ENCODE measurements at places on chromosomes 3 and 15.

DNA sequence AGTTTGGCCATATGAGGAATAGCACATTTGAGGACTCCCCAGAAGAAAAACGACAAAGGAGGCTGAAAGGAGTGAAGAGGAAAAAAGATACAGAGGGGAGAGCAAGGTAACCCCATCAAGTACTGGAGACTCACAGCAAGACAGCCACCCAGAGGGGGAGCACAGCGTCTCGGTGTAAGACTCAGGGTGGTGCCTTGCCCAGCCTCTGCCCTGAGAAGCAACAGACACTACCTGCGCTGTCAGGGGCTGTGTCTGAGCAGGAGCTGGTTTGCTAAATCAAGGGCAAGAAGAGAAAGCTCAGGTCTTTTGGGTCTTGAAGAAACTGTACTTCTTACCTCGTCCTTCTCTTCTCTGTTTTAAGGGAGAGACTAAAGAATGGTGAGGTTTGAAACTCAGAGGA, 27.9 kb downstream of the FBXO45 start:
- DNase-seq, result no peak

DNA sequence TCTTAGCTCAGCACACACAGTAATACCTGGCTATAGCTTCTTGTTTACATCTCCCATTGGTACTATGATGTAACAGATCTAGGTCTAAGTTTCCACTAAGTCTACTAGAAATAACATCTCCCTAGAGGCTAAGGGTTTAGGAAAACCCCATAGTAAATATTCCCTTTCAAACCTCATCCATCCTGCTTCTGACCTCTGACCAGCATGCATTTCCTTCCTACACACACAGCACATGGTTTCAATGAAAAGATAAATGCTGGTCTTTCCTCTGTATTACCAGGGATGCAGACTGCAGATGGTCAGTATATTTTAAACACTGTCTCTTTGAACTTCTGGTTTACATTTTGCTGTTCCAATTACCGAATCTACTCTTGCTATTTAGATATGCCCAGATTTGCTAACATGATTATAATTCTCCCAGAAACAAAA, 96.6 kb downstream of the EFL1 start:
- DNase-seq, result no peak

DNA sequence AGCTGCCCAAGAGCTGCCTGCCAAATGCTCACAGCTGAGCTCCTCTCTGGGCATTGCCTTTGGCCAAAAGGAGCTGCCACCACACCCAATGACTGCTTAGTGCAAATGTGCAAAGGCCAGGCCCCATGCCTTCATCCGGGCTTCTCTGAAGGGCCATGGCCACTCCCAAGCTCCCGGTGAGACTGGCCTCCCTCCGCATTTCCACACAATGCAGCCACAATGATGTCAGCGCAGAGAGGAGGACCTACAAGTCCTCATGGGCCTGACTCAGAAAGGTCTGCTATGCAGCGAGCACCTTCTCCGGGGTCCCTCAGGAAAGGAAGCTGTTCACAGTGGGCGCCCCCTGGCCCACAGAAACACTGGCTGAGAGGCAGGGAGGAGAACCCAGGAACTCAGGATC, 12.7 kb downstream of the OXTR start:
- no peak for DNase-seq

GRCh38 chr3:128458746-128459460, 7.8 kb downstream of the DNAJB8 start:
- DNase-seq, result no peak

DNA sequence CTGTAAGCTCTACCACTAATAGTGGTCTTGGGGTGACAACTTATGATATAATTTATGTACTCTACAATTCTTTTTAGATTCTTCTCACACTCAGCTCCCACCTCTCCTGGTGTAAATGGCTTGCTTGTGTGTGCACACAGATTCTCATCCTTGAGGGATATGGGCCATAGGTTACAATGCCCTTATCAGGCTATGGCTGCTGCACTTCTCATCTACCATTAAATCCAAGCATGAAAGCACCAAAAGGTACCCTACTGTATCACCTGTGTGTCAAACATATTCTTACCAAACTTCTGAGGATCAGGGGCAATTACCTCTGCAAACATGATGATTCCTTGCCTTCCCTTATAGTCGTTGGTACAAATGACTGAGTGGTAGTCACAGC, 891.9 kb downstream of the SQOR start:
- DNase-seq, result no peak

GRCh38 chr15:45529613-45530012, 7.1 kb upstream of the SLC30A4 start:
- DNase-seq, result no peak

GRCh38 chr3:4302747-4303146, 422 bp upstream of the SETMAR start:
- DNase-seq, result no peak

DNA sequence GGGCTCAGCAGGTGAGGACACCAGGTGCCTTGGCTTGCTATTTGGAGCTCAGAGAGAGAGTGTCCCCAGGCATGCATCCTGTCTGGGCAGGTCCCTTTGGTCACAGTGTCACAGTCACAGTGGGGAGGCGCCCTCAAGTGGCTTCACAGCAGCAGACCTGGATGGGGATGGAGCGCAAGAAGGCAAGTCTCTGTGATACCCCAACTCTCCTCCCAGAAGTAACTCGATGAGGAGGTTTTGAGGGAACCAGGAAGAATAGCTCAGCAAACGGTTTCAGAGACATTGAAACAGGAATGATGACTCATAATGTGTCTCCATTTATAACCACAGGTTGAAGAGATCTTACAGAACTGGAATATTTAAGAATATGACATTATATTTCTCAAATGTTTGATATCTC, 66.5 kb upstream of the SH3GL3 start:
- no peak for DNase-seq

- DNase-seq, result no peak
These were observed 424.9 kb upstream of the ZNF385D start for GRCh38 chr3:22175947-22176346.

DNA sequence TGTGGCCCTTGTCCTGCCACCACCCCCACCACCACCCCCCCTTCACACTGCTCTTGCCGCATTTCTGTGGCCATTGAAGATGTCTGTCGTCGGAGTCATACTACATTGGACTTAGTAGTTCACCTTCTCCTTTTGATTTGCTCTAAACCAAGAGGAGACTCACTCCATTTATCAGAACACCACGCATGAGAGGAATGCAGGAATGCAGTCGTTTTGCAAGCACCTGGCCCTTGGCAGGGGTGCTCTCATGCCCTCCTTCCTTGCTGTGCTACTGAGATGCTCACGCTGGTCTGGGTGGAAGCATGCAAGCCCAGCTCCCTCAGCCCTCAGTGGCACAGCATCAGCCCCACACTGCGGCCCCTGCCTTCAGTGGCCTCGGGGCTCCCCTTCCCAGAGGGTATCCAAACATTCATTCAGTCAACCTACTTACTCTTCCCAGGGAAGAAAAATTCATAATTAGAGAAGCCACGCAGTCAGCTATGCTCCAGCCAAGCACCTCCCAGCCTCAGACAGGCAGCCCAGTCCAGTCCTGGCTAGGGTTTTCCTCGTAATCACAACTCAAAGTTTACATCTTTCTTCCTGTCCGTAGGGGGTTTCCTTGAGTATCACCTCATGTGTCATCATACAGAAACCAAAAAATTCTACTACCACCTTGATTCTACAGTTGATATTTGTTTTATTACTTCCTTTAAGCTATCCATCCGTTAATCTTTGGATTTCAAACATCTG, 520.0 kb downstream of the GABRG3 start:
- no peak for DNase-seq

DNA sequence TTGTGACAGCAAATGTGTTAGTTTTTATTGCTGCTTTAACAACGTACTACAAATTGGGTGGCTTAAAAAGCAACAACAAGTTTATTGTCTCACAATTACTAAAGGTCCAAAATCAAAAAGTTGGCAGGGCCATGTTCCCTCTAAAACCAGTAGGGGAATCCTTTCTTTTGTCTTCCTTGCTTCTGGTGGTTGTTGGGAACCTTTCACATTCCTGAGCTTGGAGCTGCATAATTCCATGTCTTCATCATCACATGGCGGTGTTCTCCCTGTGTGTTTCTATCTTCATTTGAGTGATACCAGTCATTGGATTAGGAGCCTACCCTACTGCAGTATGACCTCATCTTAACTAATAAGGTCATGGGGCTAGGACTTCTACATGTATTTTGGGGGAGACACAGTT, 7.4 kb downstream of the SPRED1 start:
- DNase-seq, result no peak

DNA sequence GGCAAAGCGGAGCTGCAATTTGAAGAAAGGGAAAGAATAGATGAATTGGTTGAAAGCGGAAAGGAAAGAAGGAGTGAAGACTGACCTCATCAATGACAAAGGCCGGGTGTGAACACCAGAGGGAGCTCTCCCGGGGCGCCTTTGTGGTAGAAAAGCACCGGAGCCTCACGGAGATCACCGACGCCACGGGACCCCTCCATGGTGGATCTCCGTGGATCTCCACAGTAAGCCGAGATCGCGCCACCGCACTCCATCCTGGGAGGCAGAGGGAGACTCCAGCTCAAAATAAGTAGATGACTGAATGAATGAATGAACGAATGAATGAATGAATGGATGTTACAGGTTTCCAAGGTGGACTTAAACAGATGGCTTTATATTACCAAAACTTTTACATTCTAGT, 25.0 kb downstream of the GPR160 start:
- no peak for DNase-seq

- DNase-seq, result no peak
These were observed 571.8 kb downstream of the TUSC7 start for GRCh38 chr3:117281371-117281770.

- peak; percentile 34 for DNase-seq
These were observed 17.4 kb upstream of the NPTN start for GRCh38 chr15:73650416-73651126.

DNA sequence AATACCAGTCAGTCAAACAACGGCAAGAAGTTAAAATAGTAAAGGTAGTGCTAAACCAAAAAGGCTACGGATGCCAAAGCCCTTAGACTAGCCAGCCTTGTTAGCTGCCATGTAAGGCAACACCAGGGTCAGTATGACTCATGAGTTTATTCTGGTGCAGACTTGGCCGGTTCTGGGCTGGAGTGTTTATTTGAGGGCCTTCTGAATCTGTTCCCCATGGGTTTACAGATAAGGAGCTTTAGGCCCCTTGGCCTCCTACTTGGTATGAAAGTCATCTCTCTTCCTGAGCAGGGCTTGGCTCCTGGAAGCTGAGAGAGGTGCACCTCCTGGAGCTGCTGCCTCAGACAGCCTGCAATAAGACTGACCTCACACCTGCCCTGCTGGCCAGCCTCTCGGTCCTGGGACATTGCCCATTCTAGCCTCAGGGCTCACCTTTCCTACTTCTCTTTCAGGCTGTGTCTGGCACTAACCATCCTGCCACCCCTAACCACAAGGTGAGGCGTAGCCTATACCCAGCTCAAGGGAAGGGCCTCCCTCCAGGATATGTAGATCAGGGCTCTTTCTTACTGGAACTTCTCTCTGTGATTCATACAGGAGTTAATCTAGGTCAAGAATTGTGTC, 10.4 kb upstream of the RTP1 start:
- peak; percentile 40 for DNase-seq

DNA sequence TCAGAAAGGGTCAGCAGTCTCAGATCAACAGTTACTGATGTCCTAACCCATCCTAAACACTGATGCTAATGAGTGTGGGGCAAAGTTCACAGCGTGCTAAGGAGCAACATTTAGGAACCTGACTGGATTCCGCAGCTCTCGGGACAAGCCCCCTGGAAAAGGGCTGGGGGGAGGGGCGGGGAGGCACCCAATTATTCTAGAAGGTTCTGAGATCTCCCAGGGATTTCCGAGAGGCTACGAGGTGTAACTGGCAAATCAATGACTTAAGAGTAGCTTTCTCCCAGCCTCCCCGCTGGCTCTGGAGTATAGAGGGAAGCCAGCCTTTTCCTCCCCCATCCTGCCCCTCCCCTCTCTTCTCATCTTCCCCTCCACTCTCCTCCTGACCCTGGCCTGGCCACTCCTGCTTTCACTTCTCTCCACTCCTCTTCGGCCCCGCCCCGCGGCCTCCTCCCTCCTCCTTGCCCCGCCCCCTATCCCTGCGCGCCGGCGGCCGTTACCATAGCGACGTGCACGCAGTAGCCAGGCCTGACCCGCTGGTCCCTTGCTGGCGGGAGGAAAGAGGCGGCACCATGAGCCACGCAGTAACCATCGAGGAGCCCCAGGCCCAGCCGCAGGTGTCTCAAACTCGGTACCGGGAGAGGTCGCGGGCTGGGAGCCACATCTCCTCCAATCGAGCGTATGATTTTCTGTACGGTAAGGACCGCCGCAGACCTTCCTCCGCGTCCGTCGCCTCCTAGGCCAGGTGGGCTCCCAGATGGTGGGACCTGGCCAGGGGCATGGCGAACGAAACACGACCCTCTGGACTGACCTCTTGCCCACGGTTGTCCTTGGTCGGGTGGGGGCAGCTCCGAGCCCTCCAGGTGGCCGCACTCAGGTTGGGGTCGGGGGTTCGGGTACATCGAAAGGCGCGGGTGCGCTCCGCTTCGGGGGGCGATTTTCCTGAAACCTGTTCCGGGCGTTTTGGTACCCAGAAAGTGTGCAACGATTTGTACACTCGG, at the start of gene CFAP91:
TSS of gene CFAP91 (plus strand) at position 493 of the 998 bp plus-strand sequence. CDS start at position 570, 77 bp downstream.
- DNase-seq, result peak; percentile 67

DNA sequence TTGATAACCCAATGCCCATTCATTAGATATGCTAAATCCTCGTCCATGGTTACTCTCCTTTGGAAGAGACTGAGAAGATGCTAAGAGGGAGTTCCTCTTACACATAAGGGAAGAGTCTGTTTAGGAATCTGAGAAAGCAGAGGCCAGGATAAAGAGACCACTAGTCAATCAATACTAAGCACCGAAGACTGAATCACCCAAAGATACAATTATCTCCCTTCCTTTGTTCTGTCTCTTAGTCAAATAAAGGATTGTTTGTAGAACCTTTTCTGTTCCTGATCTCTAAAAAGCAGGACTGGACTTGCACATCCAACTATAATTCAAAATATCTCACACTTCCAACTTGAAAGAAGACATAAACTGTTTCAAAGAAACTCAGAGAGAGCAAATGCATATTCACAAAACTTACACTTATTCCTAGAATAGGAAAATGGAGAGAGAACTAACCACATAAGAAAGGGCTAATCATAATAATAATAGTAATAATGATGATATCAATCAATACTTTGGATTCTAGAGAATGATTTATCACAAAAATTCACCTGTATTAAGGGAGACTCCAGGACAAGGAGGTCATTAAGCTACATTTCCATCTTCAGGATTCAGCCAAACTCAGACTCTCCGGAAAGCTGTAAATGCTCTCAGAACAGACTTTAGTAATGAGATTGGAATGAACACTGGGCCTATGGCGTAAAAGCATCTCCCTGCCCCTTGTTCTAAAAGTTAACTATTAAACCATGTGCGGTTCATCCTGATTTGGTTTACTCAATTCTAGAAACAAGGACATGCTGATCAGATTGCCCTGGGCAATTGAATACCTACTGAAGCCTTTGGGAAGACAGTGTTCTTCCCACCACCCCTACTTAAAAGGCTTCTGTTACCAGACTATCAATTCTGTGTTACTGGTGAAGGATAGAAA, 401.5 kb downstream of the ZBTB20 start:
- DNase-seq, result peak; percentile 47

Measured in GM04504 (cell line).